ENCODE measurements at places on chromosomes 1 and 21.

- no peak for DNase-seq
These were observed 366.2 kb upstream of the ADAMTS5 start for GRCh38 chr21:27333096-27333495.

DNA sequence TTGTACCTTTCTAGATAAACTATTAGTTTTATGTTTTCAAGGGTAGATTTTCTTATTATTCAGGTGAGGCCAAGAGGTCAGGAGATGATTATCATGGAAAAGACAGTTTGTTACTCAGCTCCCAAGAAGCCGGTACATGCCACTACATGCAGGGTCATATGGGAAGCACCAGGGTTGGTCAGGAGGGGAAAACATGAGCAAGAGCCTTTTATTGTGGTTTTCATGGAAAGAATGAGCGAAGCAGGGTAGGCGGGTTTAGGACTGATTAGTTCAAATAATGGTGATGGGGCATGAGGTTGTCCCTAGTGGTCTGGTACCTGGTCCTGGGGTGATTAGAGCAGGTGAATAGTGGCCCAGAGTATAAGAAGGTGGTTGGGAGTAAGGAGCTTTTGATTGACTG lies 189.9 kb downstream of the APP start:
- DNase-seq, result no peak

- no peak for DNase-seq
These were observed 46.0 kb downstream of the IARS2 start for GRCh38 chr1:220139966-220140365.

GRCh38 chr1:111850109-111850508 lies 94.4 kb downstream of the DDX20 start:
- DNase-seq, result no peak

DNA sequence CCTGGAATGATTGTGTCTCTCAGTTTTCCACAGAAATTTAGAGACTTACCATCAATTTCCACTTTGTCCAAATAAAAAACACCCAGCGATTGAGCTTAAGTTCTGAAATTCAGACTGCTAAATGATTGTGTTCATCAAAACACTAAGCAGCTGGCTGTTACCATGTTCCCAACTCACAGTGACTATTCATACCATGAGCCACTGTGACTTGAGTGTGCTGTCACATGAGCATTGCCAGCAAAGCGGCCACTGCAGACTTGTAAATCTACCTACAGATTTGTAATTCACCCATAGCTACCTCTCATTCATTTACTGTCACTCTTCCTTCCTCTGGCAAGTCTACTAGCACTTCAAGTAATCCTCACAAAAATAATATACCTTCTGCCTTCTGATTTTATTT lies 17.2 kb upstream of the PRKAB2 start:
- no peak for DNase-seq

- no peak for DNase-seq
These were observed 9.2 kb upstream of the PLEKHG5 start for GRCh38 chr1:6500544-6501278.

DNA sequence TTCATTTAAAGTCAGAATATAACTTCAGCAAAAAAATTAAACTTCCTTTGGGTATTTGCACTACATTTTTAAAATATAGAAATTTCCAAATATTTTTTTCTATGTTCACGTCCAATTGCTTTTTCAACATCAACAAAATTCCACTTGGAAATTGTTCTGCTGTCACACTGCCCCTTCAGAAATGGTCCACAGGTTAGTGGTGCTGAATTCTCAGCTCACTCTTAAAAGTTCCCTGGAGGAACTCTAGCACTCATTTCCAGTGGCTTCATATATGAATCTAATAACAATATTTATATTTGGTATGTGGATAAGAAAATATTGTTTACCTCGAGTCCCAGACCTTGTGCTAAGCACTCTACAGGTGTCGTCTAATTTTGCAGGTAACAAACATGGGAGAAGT lies 27.4 kb upstream of the VAV3 start:
- no peak for DNase-seq

GRCh38 chr1:22557341-22557950 lies 5.8 kb upstream of the EPHA8 start:
- DNase-seq, result no peak

DNA sequence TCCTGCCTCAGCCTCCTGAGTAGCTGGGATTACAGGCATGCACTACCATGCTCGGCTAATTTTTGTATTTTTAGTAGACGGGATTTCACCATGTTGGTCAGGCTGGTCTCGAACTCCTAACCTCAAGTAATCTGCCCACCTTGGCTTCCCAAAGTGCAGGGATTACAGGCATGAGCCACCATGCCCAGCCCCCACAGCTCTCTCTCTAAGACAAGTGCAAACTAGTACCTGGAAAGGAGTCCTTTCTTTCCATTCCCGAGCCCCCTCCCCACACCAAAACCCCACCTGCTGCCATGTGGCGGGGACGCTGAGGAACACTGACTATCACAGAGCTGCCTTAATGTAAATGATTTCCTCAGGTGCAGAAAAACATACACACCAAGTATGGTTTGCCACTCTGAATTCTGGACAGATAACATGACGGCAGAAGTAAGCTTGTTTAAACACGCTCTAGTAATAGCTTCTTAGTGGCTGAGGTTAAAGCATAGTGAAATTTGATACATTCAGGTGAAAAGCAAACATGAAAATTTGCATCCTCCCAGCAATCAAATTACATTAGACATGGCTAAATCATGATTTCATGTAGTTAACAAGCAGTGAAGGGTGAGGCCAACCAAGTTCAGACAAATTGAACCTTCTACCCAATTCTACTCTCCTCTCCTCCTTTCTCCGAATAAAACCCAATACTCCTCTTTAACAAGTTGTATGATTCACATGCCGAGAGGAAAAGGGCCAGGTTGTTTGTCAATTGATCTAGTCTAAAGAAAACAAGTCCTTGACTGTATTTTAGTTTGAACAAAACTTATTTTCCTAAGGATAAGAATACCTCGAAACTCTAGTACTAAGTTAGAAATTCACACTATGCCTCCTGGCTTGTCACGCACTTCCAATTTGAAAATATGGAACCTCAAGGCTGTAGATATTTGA lies 19.8 kb downstream of the ERRFI1 start:
- no peak for DNase-seq

GRCh38 chr1:59502009-59502691 lies 205.3 kb downstream of the FGGY start:
- no peak for DNase-seq

DNA sequence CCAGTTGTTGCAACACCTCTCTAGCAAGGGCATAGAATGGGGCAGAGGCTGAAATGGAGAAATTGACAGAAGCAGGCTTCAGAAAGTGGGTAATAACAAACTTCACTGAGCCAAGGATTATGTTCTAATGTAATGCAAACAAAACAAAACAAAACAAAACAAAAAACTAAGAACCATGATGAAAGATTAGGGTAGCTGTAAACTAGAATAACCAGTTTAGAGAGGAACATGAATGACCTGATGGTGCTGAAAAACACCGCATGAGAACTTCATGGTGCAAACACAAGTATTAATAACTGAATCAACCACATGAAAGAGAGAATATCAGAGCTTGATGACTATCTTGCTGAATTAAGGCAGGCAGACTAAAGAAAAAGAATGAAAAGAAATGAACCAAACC lies 1707.7 kb downstream of the BRINP3 start:
- no peak for DNase-seq

DNA sequence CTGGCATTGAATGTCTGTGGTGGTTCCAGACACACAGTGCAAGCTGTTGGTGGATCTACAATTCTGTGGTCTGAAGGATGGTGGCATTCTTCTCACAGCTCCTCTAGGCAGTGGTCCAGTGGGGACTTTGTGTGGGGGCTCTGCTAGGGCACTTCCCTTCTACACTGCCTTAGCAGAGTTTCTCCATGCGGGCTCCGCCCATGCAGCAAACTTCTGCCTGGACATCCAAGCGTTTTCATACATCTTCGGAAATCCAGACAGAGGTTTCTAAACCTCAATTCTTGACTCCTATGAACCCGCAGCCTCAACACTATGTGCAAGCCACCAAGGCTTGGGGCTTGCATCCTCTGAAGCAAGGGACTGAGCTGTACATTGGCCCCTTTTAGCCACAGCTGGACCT lies 43.0 kb downstream of the RGS18 start:
- no peak for DNase-seq

DNA sequence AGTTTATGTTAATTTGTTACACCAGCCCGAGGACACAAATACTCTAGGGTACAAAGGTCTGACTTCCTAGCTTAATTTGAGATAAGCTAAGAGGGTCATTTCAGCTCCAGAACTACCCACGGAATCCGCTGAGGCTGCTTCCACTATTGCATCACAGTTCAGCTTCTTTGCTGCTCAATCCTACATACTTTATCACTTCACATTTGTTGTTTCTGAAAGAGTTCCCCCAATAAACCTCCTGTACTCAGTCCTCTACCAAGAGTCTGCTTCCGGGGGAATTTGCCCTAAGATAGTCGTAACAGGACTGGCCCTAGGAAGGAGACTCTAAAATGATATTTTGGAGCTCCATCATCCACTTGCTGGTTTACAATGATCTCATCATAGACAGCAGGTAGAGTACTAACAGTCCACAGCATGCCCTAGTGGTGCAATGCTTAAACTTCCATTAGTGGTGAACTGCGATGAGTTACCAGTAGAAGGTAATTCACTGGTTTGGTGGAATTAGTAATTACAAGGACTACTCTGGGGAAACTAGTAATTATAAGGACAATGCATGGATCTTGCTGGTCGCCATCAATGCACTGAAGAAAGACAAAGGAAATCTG lies 229.3 kb downstream of the USH2A start:
- DNase-seq, result no peak

GRCh38 chr21:26055841-26056264 lies 114.7 kb downstream of the APP start:
- DNase-seq, result no peak

DNA sequence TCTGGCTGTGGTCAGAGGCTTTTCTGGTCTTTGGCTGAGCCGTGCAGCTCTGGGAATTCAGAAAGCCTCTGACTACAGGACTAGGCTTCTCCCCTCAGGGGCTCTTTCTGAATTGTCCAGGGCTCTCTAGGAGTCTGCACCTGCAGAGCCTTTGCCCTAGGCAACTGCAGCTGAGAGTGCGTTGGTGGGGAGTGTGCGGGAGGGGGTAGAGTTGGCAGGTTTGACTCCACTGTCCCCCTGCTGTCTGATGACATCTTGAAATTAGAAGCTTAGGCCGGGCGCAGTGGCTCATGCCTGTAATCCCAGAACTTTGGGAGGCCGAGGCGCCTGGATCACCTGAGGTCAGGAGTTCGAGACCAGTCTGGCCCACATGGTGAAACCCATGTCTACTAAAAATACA lies 32.9 kb downstream of the KIAA1614 start:
- no peak for DNase-seq

DNA sequence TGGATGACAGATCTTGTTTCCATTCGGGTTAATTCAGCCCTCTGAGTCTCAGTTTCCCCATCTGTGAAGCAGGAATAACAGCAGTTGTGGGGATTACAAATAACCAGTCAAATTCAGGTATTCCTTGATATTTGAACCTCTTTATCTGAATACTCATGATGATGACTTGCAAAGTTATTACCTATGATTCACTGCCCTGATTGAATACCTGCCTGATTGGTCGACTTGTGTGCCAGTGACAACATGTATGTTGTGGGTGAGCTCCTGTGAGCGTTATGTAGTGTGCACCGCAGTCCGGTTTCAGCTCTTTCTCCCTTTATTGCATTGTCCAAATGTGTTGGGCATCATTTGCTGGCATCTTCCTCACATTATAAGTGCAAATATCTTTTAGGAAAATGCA lies 9.5 kb upstream of the TMEM61 start:
- no peak for DNase-seq

DNA sequence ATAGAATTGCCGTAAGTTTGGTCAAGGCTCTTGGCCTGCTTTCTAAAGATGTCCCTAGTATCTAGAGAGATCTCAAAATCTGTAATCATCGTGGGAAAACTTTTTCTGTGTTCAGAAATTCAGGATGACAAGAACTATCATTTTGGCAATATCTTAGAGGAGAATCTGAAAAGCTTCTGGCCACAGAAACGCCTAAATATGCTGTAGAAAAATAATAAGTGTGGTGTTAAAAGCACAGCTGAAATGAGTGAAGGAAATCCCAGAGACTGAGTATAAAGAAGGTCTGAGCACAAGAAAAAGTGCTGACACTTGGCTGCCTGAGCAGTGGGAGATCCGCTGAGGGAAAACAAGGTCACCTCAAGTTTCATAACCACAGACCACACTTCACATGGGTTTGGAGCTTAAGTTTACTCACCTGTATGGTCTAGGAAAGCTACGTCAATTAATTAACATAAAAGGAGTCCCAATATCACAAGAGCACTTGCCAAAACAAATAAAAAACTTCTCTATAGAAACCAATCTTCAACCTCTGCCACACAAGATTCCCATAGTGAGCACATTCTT lies 235.2 kb upstream of the IRF2BP2 start:
- DNase-seq, result peak; percentile 81

DNA sequence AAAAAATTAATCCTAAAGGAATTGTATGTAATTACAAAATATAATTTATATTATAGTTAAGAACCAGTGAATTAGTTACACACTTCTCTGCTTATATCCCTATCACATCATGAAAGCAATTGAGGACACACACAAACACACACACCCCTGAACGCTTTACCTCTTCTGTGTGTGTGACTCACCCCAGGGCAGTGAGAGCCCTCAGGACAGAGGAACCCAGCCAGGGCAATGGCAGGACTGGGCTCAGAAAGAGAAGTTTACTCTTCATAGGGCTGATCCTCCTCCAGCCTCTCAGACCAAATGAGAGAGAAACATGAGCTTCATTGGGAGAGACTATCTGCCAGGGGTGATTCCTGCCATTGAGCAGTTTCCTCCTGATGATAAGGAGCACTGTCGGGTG lies 38.1 kb downstream of the SLC44A3 start:
- DNase-seq, result no peak

- no peak for DNase-seq
These were observed 31.9 kb downstream of the MROH9 start for GRCh38 chr1:170967042-170967910.

DNA sequence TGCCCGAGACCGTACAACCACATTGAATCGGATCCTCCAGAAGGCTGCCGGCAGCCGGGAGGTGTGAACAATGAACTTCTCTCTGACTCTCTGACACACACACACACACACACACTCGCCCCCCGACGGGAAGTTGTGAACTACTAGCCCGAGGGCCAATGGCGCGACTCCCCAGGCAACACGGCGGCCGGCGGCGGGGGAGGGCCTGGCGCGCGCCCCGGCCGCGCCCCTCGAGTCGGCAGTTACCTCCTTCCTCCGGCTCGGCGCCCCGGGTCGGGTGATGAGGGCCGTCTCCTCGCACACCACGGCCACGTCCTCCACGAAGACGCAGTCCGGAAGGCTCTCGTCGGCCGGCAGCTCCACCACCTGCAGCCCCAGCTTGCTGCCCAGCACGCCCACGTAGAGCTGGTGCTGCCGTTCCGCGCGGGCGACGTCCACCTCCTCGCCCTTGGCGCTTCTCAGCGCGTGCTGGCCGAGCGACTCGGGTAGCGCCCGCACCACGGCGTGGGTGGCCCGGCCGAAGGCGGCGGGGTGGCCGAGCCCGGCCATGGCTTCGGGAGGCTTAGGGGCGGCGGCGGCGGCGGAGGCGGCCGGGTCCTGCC lies 361 bp downstream of the DDAH1 start:
- DNase-seq, result no peak

Measured in GM12878 (cell line).